NCI-H2107 (cell line): ENCODE measurements at places on chromosomes 7 and 10.

GRCh38 chr7:116206141-116206540 lies 4.2 kb upstream of the TES start:
- no peak for DNase-seq

- no peak for DNase-seq
These were observed 478.1 kb downstream of the PTPRN2 start for GRCh38 chr7:158109364-158110033.

DNA sequence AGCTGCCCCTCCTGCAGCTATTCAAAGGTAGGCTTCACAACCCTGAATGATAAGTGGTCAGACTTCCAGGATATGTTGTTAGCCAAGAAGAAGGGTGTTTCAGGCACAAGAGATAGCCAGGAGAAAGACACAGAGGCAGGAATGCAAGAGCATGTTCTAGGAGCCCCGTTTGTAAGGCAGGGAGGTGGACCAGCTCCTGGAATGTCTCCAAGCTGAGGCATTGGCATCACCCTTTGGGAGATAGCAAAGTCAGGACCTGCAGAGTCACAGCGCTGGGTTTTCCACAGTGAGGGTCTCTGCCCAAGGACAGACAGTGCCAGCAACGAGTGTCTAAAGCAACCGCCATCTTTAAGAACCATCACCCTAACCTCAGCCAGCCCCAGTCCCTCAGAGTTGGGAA lies 484.5 kb upstream of the ZMIZ1 start:
- no peak for DNase-seq

- no peak for DNase-seq
These were observed 90.5 kb upstream of the POM121L12 start for GRCh38 chr7:52944921-52945320.

GRCh38 chr10:125332548-125333208 lies 172.3 kb upstream of the CTBP2 start:
- no peak for DNase-seq
